NCI-H510A treated with DMSO at 0.1 percent for 48 hours (cell line): ENCODE measurements at places on chromosomes 16 and 17.

DNA sequence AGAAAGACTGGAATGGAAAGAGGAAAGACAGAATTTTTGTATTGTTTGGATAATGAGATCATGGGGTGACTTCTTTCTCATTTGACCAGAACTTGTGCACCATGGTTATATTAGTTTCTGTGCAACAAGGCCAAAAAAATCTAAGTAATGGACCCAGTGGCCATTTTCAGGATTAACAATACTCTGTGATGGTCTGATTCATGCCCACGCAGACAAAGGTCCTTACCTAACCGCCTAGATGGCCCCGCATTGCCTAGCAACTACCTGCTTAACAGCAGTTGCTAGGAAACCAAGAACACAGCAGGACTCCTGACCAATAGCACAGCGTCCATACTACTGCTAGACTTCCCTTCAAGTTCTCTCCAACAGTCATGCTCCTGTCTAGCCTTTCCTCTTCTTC, 22.4 kb downstream of the MIS12 start:
- peak; percentile 17 for DNase-seq

DNA sequence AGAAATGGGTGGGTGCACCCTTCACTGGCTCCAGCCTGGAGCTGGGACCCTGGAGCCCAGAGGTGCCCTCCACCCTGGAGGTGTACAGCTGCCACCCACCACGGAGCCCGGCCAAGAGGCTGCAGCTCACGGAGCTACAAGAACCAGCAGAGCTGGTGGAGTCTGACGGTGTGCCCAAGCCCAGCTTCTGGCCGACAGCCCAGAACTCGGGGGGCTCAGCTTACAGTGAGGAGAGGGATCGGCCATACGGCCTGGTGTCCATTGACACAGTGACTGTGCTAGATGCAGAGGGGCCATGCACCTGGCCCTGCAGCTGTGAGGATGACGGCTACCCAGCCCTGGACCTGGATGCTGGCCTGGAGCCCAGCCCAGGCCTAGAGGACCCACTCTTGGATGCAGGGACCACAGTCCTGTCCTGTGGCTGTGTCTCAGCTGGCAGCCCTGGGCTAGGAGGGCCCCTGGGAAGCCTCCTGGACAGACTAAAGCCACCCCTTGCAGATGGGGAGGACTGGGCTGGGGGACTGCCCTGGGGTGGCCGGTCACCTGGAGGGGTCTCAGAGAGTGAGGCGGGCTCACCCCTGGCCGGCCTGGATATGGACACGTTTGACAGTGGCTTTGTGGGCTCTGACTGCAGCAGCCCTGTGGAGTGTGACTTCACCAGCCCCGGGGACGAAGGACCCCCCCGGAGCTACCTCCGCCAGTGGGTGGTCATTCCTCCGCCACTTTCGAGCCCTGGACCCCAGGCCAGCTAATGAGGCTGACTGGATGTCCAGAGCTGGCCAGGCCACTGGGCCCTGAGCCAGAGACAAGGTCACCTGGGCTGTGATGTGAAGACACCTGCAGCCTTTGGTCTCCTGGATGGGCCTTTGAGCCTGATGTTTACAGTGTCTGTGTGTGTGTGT, 46.8 kb downstream of the IL21R start:
- no peak for DNase-seq

DNA sequence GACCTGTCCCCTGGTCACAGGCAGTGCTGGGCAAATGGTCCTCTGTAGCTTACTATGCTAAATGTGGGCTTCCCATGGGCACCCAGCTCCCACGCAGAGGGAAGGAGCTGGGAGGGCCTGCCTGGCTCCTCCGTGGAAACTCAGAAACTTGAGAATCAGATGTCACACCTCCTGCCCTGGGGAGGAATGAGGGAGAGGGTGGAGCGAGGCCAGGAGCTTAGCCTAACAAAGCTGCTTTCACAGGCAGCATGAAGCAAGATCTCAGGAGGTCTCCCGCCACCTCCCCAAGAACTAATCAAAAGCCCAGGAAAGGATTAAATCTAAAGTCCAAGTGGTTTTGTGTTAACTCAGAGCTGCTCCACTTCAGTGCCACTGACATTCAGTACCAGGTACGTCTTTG, 33.6 kb upstream of the XYLT2 start:
- no peak for DNase-seq

DNA sequence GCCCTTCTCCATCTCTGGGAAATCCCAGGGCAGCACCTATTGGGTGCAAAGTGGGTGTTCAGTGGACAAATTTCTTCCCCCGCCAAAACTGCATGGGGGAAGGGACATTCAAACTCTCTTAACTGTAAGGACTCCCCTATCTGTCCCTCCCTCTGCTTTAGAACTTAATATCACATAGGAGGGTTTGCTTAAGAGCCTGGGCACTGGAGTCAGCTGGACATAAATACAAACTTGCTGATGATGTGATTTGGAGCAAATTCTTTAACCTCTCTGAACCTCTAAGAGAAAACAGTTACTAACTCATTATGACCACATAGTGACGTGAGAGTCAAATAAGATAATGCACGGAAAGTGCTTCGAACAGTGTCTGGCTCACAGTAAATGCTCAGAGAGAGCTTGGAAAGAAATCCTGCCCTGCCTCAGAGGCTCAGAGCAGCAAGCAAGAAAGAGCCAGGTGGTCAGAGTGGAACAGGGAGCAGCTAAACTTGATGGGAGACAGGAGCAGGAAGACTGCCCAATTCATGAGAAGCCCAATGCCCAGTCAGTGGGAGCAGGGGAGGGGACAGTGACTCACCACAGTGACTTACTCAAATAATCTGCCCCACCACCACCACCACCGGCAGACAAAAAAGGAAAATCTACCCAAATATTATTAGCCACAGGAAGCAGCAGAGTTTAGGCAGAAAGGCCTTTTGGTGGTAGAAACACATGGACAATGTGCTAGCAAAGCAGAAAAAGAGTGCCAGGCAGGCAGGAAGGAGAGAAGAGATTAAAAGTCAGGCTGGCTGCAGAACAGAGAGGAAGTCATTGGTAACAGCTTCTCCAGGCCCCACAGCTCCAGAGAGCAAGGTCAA, 23.9 kb upstream of the CCL1 start:
- no peak for DNase-seq

DNA sequence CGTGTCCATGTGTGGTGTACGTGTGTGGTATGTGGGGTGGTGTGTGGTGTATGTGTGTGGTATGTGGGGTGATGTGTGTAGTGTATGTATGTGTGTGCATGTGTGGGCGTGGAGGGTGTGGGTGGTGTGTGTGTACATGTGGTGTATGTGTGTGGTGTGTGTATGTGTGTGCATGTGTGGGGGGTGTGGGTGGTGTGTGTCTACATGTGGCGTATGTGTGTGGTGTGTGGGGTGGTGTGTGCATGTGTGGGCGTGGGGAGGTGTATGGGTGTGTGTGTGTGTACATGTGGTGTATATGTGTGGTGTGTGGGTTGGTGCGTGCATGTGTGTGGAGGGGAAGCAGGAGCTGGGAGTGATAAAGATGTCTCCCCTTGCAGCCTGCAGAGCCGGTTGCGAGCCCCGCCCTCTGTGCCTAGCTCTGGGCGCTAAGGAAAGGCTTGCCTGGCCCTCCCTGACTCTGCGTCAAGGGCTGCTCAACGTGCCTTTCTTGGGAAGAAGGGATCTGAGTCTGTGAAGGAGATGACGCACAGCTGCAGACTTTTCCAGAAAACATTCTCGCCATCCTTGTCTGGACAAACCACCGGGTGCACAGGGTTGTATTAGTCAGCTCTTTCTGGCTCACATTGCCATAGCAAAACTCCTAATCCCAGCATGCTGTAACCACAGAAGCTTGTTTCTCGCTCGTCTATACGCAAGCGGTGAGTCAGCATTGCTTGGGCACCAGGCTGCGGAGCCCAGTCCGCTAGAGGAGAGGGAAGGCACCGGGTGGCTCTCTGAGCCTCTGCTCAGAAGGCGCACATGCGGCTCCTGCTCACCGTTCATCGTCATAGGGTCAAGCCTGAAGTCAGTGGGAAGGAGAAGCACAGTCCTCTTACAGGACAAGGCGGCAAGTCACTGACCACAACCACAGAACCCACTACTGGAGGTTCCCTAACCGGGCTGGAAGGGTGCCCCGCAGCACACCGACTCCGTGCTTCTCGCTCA, 2.0 kb upstream of the CD300H start:
- peak; percentile 10 for DNase-seq

DNA sequence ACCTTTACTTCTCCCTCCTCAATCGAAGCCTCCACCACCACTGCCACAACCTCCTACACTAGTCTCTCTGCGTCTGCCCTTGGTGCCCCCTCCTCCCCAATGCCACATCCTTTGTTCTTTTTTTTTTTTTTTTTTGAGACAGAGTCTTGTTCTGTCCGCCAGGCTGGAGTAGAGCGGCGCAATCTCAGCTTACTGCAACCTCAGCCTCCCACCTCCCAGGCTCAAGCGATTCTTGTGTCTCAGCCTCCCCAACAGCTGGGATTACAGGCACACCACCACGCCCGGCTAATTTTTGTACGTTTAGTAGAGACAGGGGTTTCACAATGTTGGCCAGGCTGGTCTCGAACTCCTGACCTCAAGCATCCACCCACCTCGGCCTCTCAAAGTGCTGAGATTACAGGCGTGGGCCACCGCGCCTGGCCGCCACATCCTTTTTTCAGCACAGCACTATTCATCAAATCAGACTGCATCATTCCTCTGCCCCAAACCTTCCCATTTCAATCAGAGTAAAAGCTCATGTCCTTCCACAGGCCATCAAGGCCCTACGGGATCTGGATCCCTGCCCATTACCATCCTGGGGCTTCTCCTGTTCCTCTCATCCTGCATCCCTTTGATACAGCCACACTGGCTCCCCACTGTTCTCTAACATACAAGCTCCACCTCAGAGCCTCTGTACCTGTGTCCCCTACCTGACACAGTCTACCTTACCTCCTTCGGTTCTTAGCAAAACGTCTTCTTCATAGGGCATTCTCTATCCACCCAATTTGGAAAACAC, 2.0 kb downstream of the KLHL11 start:
- peak; percentile 16 for DNase-seq

DNA sequence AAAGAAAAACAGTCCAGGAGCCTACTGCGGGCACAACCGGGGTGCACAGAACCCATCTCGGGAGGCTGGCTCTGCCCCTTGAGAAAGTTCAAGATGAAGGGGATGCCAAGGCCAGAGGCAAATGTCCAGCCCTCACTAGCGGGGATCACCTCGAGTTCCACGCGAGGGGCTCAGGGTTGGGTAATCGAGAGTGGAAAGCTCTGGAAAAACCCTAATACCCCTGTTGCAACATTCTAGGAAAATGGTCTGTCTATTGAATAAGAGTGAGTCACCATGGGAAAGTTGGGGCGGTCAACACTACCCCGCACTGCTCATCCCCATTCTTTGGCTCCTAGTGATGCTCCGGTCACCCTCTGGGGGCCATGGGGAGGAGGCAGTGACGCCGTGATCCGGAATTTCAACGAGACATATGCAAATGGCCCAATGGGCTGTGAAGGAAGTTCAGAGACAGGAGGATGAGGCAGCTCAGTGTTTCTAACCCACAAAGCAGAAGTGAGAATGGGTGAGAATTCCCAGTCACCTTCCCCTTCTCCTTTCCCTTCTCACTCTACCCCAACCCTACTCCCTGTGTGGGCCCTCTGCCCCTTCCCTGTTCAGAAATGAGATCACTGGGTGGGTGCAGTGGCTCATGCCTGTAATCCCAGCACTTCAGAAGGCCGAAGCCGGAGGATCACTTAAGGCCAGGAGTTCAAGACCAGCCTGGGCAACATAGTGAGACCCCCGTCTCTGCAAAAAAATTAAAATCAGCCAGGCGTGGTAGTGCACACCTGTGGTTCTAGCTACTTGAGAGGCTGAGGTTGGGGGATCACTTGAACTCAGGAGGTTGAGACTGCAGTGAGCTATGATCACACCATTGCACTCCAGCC, 22.4 kb downstream of the SOCS3 start:
- DNase-seq: no peak
